ENCODE measurements at places on chromosomes 13 and 19.

- DNase-seq = no peak
Measured at GRCh38 chr19:6412447-6413091, 12.0 kb downstream of the KHSRP start.

DNA sequence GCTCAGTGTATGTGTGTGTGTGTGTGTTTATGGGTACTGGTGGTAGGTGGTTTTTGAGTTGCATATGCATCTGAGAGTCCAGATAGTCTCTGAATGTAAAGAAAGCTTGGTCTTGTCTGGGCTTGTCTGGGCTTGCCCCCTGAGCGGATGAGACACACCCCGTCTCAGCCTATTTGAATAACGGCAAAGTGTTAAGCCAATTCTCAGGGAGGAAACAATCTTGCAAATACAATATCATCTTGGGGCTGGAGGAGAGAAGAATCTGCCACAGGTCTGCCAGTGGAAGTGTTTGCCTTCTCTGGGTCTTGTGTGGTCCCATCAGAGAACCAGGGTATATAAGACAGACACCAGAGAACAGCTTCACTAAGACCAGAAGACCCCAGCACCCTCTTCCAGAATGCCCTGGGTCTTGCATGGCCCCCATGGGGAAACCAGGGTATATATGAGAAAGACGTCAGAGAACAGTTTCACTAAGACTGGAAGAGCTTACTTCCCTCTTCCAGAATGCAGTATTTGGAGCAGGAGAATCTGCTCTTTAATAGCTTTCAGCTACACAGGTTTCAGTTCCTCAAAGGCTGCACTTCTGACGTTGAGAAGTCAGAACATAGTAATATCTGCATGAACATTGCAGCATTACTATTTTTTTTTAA is 13.3 kb downstream of the CD70 start:
- DNase-seq = no peak

GRCh38 chr13:70353096-70353495 is 244.8 kb upstream of the KLHL1 start:
- DNase-seq = no peak

DNA sequence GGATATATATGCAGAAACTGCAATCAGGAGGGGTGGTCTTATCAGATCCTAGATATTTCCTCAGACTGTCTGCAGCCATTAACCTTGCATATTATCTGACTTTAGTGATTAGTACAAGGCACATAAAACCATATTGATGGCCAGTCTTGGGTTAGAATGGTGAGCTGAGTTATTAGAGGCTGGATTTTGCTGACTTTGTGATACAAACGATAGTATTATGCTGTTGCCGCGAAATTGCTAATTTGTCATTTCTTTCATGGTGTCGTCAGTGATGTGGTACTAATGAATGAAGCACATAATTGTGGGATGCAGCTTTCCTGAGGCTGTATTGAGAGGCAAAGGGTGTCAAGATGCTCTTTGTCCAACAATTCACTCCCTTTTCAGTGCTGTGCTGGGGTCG is 172.5 kb downstream of the TEX29 start:
- no peak for DNase-seq

- no peak for DNase-seq
Measured at GRCh38 chr13:42984691-42985090, 7.3 kb downstream of the EPSTI1 start.

DNA sequence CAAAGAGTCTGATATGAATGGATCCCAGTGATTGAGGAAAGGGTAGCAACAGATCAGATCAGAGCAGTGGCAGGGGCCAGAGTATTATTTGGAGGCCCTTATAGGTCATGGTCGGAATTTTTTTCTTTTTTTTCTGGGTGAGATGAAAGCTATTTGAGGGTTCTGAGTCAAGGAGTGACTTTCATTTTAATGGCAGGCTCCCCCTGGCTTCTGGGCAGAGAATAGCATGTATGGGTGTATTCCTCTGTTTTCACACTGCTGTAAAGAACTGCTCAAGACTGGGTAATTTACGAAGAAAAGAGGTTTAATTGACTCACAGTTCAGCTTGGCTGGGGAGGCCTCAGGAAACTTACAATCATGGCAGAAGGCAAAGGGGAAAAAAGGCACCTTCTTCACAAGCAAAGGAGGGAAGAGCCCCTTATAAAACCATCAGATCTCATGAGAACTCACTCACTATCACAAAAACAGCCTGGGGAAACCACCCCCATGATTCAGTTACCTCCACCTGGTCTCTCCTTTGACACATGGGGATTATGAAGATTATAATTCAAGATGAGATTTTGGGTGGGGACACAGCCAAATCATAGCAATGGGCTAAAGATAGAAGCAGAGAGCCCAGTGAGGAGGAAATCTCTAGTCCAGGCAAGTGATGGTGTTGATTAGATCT is 3.0 kb upstream of the SLC6A16 start:
- peak; percentile 24 for DNase-seq

GRCh38 chr19:41895745-41896580 is 13.0 kb downstream of the ARHGEF1 start:
- no peak for DNase-seq

- no peak for DNase-seq
Measured at GRCh38 chr19:45163751-45164460, 3.1 kb upstream of the NKPD1 start.

- DNase-seq = no peak
Measured at GRCh38 chr13:111020021-111020420, 95.1 kb upstream of the ARHGEF7 start.

GRCh38 chr13:79646880-79647279 is 165.9 kb downstream of the NDFIP2 start:
- DNase-seq = no peak

DNA sequence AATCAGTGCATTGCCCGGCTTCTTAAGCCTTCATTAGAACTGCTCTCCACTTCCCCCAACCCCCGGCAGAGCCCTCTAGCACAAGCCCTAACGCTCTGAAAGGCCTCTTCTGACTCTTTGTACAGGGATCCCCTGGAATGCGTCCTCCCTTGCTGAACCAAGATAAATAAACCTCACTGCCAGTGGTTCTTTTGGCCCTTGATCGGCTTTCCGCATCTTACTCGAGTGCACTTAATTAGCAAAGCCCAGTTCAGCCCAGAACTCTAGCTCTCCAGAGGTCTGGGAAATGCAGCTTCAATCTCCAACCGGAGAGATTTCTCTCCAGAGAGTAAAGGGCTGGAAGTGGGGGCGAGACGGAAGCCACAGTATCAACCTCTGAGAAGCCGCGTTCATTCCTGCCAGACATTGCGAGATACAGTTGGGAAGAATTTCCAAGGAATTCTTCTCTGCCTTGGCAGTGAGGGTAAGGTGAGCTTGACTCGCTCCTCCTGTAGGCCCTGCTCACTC is 8.7 kb upstream of the ZNF444 start:
- no peak for DNase-seq

GRCh38 chr13:110330491-110331011 is 23.5 kb downstream of the COL4A2 start:
- no peak for DNase-seq

DNA sequence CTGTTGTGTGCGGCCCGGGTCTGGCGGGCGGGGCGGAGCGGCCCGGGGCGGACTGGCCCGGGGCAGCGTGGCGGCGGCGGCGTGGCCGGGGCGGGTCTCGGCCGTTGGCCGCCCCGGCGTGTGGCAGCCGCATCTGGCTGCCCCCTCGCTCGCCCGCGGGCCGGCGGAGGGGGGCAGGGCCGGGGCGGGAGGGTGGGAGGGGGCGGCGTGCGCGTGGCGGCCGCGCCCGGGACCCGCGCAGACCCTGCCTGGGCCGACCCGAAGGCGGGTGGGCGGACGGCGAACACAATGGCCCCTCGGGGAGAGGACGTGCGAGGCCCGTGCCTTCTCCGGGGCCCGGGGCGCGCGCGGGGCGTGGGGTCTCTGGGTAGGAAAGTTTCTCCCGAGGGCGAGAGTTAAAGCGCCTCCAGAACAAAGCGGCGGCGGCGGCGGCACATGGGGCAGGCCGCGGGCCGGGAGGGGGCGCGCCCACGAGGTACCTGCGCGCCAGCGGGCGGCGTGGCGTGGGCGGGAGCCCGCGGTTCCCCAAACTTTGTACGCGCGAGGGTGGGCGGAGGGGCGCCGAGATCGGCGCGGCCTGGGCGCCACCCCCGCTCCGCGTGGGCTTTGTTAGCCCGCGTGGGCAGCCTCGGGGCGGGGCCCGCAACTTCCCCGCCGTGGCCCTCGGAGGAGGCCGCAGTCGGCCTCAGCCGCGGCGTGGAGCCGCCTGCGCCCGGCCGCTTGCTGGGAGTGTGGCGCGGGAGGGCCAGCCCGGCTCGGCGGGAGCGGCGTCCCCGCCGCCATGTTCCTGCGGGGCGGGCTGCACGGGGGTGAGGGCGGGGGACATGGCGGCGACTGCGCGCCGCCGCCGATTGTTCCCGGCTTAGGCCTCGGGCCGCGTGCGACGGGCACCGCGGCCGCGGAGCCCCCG is 764 bp downstream of the MIR17HG start:
- DNase-seq = peak; percentile 46

GRCh38 chr13:65553096-65553727 is 1676.9 kb downstream of the PCDH9 start:
- no peak for DNase-seq

- no peak for DNase-seq
Measured at GRCh38 chr13:29943273-29943672, 92.9 kb upstream of the UBL3 start.

- DNase-seq = no peak
Measured at GRCh38 chr13:30053939-30054338, 203.5 kb upstream of the UBL3 start.

GRCh38 chr19:8611877-8612806 is 1.6 kb upstream of the ADAMTS10 start:
- no peak for DNase-seq

- no peak for DNase-seq
Measured at GRCh38 chr19:32396046-32396652, 9.4 kb upstream of the DPY19L3 start.

GRCh38 chr19:24069905-24070657 is 16.9 kb upstream of the ZNF254 start:
- DNase-seq = no peak

GRCh38 chr19:49894879-49895565 is 1.7 kb downstream of the IL4I1 start:
- no peak for DNase-seq

DNA sequence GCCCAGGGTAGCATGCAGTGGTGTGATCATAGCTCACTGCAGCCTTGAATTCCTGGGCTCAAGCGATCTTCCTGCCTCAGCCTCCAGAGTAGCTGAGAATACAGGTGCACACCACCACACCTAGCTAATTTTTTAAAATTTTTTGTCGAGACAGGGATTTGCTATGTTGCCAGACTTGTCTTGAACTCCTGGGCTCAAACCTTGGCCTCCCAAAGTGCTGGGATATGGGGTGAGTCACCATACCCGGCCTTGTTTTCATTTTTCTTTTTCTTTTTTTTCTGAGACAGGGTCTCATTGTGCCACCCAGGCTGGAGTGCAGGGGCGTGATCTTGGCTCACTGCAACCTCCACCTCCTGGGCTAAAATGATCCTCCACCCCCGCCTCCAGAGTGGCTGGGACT is 38.7 kb downstream of the KEAP1 start:
- DNase-seq = no peak

GRCh38 chr19:49546825-49547565 is 19.2 kb downstream of the RCN3 start:
- peak; percentile 73 for DNase-seq

DNA sequence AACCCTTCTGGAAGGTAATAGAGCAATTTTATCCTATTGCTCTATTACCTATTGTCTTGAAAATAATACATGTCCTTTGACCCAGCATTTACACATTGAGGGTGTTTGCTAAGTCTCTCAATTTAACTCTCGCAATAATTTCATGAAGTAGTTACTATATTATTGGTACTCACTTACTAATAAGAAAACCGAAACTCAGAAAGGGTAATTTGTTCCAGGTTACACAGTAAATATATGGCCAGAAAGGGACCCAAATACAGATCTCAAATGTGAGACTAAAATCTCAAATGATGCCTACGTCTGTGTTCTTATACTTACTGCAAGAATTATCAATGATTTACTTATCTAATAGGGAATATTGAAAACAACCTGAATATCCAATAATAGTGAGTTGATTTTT is 29.7 kb upstream of the FAM216B start:
- no peak for DNase-seq

- no peak for DNase-seq
Measured at GRCh38 chr13:40452741-40453334, 213.6 kb downstream of the FOXO1 start.

DNA sequence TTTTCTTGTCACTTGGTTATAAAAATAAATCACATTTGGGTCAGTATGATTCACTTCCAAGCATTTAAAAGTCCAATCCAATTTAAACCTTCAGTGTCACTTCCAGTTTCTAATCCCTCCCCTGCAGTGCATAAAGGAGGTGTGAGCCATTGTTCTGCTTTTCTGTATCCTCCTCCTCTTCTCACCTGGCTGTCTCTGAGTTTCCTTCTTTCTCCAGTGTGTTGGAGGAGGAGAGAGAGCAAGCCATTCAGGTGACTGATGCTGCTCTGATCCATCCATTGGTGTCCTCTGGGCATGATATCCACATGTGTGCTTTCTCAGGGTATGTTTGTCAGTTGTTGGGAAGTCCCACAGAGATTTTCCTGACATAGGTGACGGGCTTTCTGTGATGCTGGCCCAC is 1.2 kb downstream of the NUDT15 start:
- DNase-seq = no peak

GRCh38 chr13:97445522-97446187 is 11.7 kb downstream of the RAP2A start:
- DNase-seq = no peak

- DNase-seq = no peak
Measured at GRCh38 chr13:59337070-59337469, 826.7 kb downstream of the DIAPH3 start.

DNA sequence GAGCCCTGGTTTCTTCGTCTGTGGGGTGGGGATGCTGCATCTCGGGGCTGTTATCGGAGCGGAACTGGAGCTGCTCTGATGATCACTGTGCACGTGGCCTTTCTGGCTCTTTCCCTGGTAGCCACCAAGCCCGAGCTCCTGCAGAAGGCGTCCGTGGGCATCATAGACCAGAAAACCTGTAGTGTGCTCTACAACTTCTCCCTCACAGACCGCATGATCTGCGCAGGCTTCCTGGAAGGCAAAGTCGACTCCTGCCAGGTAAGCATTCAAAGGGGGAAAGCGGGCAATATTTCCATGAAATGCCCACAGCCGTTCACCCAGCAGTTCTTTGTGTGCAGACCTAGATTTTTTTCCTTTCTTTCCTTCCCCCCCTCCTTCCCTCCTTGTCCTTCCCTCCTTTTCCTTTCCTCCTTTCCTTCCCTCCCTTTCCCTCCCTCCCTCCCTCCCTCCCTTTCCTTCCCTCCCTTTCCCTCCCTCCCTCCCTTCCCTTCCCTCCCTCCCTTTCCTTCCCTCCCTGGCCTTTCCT is 9.4 kb downstream of the TIMM13 start:
- no peak for DNase-seq

DNA sequence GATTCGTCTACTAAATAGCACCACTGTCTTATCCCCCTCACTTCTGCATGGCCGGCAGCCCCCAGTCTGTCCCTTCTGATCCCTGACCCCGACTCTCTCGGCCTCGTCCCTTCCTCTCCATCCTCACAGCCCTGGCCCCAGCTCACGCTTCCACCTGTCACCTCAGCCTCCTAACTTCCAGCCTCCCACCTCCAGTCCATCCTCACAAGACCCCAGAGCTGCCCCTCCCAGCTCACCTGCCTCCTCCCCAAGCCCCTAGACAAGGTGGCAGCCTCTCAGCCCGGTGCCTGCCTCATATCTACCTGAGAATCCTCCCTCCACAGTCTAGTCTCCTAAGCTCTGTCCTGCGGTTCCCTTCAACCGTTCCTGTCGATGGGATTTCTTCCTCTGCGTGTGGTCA is 10.0 kb downstream of the KCNC3 start:
- no peak for DNase-seq
